Neural crest cell (in vitro differentiated cells): ENCODE measurements at places on chromosomes 13 and 19.

GRCh38 chr13:59343993-59344822, 819.5 kb downstream of the DIAPH3 start:
- DNase-seq: no peak

GRCh38 chr13:52156724-52157261, 2.6 kb downstream of the NEK3 start:
- no peak for DNase-seq

- no peak for DNase-seq
Observed at GRCh38 chr13:80778297-80778696, 437.4 kb upstream of the SPRY2 start.

DNA sequence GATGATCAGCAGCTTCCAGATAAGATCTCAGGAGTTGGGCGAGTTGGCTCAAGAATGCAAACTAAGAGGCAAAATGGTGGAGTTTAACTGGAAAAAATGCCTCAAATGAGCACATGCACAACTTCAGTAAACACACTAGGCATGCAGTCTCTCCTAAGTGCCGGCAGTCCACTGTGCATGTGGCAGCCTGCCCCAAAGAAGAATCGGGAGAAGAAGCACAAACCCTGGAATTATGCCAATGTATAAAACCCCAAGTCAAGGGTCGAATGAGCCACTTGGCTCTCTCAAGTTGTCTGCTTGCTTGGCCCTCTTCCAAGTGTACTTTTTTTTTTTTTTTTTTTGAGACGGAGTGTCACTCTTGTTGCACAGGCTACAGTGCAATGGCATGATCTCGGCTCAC, 53.3 kb upstream of the SLITRK1 start:
- DNase-seq: no peak

DNA sequence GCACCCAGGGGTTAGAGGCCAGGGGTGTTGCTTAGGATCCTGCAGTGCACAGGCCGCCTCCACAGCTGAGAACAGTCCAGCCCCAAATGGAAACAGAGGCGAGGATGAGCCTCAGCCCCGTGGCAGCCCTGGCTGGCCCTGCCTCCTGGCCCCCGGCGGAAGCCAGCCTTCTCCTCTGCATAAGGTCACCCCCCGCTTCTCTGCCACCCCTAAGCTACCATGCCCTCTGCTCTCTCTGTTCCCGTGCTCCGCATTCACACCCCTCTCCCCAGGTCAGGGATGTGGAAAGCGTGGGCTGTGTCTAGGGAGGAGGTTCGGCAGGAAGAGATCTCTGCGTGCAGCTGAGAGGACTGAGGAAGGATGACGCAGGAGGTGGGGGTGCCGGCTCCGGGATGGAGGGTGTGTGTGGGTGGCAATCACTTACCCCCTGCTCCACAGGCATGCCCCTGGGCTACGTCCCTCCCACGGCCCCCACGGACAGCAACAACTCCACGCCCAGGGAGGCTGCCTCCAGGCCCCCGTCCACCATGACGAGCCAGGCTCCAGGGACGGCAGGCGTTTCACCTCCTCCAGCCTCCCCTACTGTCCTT, 6.0 kb downstream of the SSC5D start:
- no peak for DNase-seq

GRCh38 chr13:46124967-46125933, 20.4 kb upstream of the CPB2 start:
- no peak for DNase-seq

GRCh38 chr19:38693380-38694223, 46.2 kb downstream of the ACTN4 start:
- peak; percentile 47 for DNase-seq
